Fibroblast of the conjunctiva (primary cell): ENCODE measurements at places on chromosomes 12 and 14.

GRCh38 chr14:67544590-67544989, 11.5 kb downstream of the PLEKHH1 start:
- no peak for DNase-seq

GRCh38 chr14:56268673-56269072, 150.5 kb downstream of the PELI2 start:
- no peak for DNase-seq

DNA sequence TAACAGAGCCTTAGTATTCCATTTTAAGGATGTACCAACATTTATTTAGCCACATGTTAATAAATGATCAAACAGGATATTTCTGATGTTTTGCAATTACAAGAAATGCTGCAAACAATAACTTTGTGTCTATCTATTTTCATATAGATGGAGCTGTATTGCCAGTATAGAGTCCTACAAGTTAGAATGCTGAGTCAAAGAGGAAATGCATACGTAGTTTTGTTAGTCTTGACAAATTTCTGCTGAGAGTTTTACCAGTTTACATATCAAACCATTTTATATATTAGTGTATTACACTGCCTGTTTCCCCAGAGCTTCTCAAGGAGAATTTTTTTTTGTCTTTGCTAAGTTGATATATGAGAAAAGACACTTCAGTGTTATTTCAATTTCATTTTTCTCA, 541.7 kb downstream of the SLC16A7 start:
- DNase-seq = no peak

DNA sequence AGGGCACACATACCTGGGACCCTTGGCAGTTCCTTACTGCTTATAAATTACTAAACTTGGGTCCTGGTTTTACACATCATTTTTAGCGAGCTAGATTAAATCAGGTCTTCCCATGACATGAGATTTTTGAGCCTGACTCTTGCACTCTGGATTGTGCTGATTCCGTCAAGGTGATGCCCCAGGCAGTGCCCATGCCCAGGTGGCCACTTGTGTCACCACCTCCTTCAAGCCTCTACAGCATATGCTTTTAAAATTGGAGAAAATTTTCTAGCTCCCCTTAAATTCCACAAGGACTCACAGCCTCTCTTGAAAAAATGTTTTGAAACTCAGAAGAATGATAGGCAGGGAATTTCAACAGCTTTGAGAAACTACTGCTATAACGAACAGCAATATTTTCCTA, 9.6 kb downstream of the PTPN21 start:
- DNase-seq = no peak

DNA sequence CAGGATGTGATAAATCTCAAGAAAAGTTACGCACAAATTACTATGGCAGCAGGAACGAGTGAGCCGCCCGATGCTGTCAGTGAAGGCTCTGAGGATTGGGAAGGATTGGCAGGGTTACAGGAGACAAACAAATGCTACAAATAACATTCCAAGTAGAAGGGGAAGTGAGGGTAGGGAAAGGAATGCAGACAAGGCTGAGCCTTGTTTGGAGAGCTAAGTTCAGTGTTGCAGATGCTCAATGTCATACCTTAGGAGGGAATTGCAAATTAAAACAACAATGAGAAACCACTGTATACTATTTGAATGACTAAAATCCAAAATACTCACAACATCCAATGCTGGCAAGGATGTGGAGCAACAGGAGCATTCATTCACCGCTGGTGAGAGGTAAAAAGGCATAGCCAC, 1.3 kb downstream of the CLEC9A start:
- DNase-seq = no peak

- DNase-seq = no peak
Measured at GRCh38 chr12:78964521-78964920, 99.9 kb downstream of the SYT1 start.

DNA sequence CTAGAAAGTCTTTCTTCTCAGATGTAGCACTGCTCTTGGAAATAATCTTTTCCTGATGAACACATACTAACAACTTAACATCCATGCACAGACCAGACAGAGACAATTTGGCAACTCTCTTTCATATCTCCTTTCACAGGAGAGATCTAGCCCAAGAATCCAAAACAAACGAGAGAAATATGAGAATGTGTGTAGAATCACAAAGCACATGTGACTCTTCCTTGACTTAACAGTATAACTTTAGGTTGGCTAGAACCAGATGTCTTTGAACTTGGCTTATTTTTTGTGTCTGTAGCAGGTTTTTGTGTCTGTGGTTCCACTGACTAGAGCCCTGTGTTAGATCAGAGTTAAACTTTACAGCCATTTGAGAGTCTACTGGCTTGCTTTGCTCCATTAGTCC, 114.2 kb downstream of the STXBP6 start:
- DNase-seq = no peak

DNA sequence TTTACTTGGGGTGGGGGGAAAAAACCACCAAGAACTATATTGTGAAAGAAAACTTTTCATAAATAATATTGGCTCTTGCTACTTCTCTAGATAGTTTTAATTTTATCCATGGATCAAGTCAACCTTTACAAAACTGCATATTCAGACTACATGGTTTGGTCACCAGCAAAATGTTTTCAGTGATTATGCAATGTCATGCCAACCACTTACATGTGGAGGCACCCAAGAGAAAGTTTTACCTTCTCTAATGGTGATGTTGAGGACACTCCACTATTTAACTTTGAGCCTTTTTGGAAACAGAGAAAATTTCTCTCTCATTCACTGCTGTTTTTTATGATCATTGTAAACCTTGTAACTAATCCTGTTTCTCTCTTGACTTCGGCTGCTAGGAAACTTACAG, 21.6 kb downstream of the PLCZ1 start:
- DNase-seq = no peak

DNA sequence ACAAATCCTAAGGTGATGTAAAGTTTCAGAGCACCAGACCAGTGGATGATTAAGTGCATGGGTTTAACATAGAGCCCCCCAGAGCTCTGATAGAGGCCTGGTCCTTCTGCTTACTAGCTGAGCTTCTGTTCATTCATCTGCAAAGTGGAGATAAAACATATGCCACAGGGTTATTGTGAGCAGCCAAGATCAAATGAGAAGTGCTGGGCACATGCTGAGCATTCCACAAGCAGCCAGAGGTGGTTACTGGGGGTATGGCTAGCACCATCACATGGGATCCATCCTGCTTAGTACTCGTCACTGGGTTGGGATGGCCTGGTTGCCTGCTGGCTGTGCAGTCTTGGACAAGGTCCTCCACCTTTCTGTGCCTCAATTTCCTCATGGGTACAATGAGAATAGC, 18.0 kb upstream of the SMUG1 start:
- no peak for DNase-seq

DNA sequence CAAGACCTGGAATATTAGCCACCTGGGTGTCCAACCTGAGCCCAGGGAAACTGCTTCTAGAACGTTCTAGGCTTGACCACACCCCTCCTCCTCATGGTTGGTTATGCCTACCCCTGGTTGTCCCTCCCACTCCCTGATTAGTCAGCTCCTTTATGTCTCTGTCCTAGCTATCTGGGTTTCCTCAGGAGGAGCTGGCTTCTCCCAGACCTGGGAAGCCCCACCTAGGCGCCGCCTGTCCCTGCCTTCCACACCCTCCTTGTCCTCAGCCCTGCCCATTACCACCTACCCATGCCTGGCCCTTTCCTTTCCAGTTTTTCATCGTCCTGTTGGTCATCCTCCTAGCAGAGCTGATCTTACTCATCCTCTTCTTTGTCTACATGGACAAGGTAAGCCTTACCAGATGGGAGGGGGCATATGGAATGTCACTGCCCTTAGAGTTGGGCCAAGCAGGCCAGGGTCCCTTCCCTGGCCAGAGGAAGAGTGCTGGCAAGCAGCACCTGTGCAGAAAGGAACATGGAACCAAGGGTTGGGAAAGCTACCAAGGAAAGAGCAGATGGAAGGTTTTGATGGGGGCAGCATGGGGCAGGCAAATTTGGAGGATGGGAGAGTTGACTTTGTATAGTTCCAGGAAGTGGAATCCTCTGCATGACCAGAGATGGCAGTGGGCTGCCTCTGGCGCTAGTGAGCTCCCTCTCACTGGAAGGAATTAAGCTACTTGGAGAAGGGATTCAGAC, 201.7 kb downstream of the TSPAN9 start:
- no peak for DNase-seq

DNA sequence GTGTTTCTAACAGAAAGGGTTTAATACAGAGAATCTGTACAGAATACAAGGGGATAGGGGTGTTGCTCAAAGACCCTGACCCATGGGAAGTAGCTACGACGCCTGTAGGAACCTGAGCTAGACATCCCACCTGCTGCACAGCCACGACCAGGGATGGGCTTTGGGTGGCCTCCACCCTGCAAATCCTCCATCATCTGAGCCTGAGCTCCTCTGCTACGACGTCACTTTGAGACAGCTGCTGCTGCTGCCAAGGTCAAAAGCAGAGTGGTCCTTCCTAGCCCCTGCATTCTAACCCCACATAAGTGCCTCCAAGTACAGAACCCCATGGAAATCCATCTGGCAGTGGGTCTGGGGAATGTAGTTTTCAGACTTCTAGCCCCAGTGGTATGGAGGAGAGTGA, 43.8 kb downstream of the JAG2 start:
- DNase-seq = no peak

DNA sequence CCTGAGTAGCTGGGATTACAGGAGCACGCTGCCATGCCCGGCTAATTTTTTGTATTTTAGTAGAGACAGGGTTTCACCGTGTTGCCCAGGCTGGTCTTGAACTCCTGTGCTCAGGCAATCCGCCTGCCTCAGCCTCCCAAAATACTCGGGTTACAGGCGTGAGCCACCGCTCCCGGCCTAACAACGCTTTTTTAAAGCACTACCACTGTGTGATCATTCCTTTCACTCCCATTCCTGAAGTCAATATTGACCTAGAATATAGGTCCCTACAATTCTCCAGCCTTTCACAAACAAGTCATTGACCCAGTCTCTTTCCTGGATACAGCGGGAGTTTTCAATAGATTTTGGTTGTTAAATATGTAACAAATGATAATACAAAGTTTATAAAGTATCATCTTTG, 62.8 kb downstream of the KIF21A start:
- DNase-seq = no peak

GRCh38 chr12:53560351-53560750, 53.1 kb upstream of the NPFF start:
- DNase-seq = peak; percentile 95
